Muscle of leg (tissue), 16 donors: ENCODE measurements at places on chromosomes 6 and 20. TPM values are rescaled to one million over a fixed set of nuclear protein-coding genes. Genes with fewer than 3 reads are reported as not detected.

Gene SEMG2
- not detected for total RNA-seq

Gene ADGRB3
- 1.5 TPM for total RNA-seq

GRCh38 chr20:46997187-46997586 is 102.5 kb downstream of the EYA2 start:
- H3K4me1 ChIP-seq = no peaks in the 10 kb centered on the region
- H3K27me3 ChIP-seq = peaks cover 6% of the 10 kb centered on the region
- H3K36me3 ChIP-seq = no peaks in the 10 kb centered on the region

Gene SEL1L2
- total RNA-seq = not detected

GRCh38 chr20:13567663-13568062 is 71.1 kb downstream of the TASP1 start:
- H3K4me3 ChIP-seq = no peak overlapping the region
- no peaks in the 10 kb centered on the region for H3K36me3 ChIP-seq
- no peaks in the 10 kb centered on the region for H3K27me3 ChIP-seq
- H3K4me1 ChIP-seq = no peaks in the 10 kb centered on the region
- peak; percentile 32 for DNase-seq
